Immature natural killer cell (primary cell): ENCODE measurements at places on chromosomes 11 and 22. TPM values are rescaled to one million over a fixed set of nuclear protein-coding genes. Genes with fewer than 3 reads are reported as not detected.

Gene FGF19
- not detected for polyA plus RNA-seq

Gene PLEKHA7
- polyA plus RNA-seq: not detected

Gene SC5D
- 7.2 TPM for polyA plus RNA-seq

Gene MRGPRX4
- not detected for polyA plus RNA-seq

Gene ACRV1
- not detected for polyA plus RNA-seq
